A549 treated with dexamethasone at 1 μM for 4 hours (cell line): ENCODE measurements at places on chromosomes 3 and 15. TPM values are rescaled to one million over a fixed set of nuclear protein-coding genes. Genes with fewer than 3 reads are reported as not detected.

Gene DAPK2
- 2.2 to 4.7 TPM (median 3.9 TPM) in 5 replicates for total RNA-seq

Gene KCNMB3
- 0.90 to 1.5 TPM (median 1.3 TPM) in 5 replicates for total RNA-seq

Gene RNF123
- 8.5 to 16.5 TPM (median 14.4 TPM) in 5 replicates for total RNA-seq

Gene SCG5
- 1.5 to 2.6 TPM (median 2.2 TPM) in 5 replicates for total RNA-seq

Gene GOLGA8T
- total RNA-seq: 1.1 to 1.9 TPM (median 1.6 TPM) in 5 replicates
